ENCODE measurements at places on chromosomes 2 and 18.
A peak's percentile ranks its signal among the peaks of the same experiment; 100 is the strongest.

- DNase-seq: no peak
These were observed 1153.3 kb upstream of the TMEFF2 start for GRCh38 chr2:193348055-193348454.

DNA sequence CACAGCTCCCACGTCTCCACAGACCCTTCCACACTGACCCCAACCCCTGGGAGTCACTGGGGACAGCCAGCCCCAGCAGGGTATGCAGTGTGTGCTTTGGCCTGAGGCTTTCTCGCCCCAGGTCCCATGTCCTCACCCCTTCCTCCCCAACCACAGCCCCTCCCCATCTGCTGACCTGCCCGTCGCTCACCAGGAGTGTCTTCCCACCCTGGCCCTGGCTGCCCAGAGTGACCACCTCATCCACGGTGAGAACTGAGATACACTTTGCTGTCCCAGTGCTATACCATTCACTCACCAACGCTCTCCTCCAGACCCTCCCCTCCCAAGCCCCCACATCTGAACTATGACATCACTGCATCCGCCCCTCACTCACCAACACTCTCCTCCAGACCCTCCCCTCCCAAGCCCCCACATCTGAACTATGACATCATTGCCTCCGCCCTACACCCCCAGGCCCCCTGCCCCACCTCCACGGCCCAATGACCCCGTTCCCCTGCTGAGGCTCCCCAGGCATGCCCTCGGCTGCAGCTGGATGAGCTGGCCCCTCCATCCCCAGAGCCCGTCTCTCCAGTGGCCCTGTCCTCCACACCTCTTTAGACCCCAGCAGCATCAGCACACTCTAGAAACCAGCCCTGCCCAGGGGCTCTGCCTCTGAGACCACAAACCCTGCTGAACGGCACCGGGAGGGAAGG, 55.2 kb downstream of the ANKMY1 start:
- DNase-seq: no peak

DNA sequence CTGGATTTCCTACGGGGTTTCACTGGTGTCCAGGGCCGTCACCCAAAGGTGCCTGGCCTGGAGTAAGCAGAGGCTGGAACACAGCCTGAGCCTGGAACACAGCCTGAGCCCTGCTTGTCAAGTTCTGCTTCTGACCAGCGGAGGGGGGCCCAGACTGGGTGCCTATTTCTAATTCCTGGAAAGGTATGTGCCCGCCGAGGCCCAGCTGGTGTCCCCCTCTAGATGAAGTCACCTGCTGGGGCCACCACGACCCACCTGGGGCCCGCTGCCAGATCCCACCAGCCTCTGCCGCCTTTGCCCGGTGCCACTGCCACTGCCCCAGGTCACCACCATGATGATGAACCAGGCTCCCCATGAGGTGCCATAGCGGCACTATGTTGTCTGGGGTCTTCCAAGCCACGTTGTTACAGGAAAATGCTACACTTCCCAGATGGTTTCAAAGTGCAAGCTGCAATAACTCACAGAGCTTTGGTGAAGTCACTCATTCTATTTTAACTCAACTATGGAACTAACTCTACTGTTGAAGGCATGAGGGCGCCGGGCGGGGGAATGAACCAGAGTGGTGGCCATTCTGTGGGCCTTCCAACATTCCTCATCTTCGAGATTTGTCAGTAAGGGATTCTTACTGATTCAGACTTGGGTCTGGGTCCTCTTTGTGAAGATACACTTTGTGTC, 40.9 kb upstream of the LAPTM4A start:
- no peak for DNase-seq

GRCh38 chr18:58953627-58954026, 89.0 kb downstream of the ZNF532 start:
- DNase-seq: no peak

DNA sequence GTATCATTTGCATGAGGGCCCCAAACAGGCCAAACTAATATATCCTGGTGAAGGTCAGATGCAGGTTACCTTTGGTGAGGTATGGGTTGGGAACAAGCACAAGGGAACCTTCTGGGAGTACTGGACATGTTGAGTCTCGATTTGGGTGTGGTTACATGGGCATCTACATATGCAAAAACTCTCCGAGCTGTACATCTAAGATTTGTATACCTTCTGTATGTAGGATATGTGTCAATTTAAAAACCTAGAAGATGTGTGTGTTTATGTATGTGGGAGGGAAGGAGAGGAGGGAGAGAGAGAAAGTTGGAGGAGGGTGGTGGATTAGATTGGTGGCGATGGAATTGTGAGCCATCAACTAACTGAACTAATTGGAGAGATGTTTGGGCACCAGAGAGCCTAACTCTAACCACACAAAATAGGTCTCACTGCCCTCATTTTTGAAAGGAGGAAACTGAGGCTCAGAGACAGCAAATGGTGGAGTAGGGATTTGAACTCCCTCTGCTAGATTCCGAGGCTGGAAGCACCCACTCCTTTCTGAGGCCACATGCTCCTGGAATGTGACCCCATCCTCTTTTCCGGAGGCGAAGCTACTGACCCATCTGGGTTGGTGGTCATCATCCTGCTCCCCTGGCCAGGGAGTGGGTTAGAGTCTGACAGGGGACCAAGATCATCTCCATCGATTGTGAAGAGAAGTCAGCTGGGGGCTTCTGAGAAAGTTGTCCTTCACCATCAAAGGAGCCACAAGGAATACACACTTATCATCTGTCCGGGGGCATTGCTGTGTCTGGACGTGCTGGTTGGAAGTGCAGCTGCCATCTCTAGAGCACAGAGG, 107.3 kb upstream of the MYCN start:
- no peak for DNase-seq

DNA sequence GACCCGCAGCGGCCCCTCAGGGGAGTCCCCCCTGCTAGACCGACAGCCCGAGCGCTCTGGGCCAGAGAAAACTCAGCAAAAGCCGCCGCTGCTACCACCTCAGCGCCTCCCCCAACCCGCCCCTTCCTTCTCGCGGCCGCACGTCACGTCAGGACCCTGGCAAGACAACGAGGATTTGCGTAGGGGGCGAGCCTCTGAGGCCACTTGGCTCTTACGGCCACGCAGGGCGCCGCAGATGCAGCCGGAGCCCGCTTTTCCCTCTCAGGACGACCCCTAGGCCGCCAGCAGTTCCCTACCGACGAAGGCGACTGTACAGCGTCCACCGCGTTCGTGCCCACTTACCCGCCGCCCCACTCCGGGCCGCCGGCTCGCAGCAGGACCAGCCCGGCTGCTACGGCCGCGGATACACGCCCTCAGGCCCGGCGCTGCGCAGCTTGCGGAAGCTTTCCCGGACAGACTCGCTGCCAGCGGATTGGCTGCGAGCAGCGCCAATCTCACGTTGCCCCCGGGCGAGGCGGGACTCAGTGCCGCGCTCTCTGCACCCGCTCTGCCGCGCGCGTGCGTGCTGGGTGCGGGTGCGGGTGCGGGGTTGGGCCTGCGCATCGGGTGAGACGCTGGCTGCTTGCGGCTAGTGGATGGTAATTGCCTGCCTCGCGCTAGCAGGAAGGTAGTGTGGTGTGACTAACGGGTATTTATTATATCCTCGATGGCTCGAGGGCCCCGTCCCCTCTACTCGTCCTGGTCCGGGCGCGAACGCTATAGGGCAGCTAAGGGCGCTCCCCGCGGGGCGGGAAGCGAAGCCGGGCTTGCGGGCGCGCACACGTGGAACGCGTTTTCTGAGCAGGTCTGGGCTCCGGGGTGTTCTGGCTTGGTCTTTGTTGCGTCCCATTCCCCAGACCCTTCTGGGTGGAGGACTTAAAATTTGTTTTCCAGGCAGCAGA, at the start of the genes ORMDL1 and PMS1:
Gene ORMDL1 (minus strand): TSS at position 413 of the 941 bp plus-strand sequence. CDS start 1,744 bp downstream, outside the sequence.
Gene PMS1 (plus strand): TSS at position 524 of the 941 bp plus-strand sequence. CDS start 7,360 bp downstream, outside the sequence.
- peak; percentile 92 for DNase-seq

DNA sequence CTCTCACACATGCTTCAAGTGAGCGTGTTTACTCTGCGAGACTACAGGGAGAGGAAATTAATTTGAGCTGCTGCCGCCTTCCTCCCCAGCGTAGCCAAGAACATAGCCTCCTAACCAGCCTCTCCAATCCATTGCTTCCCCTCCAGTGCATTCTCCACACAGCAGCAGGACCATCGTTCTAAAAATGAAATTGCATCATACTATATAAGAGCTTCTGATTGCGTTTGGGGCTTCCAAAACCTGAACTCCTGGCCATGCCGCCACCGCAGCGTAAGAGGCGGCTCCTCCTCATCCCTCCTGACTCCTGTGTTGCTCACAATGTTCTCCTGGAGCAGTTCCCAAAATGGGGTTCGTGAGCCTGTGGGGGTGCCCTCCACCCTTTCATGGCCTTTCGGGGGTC, 142.1 kb downstream of the MYT1L start:
- DNase-seq: no peak

DNA sequence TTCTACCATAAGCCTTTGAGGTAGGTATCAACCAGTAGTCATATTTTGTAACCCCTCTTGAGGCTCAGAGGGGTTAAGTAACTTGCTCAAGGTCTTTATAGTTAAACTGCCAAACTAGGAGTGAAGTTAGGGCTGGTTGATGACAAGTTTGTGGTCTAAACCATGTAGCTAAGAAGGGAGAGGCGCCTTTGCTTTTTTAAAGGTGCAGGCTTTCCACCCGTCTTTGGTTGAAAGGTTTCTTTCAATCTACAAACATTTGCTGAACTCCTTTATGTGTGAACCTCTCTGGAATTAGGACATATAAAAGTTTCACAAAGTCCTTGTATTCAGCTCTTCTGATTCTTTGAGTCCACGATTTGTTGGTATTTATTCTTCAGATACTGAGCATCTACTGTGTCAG, 2.4 kb upstream of the MTA3 start:
- DNase-seq: no peak

GRCh38 chr2:134412639-134412999, 158.7 kb downstream of the MGAT5 start:
- DNase-seq: no peak

- no peak for DNase-seq
These were observed 16.8 kb upstream of the ALLC start for GRCh38 chr2:3641181-3641580.

DNA sequence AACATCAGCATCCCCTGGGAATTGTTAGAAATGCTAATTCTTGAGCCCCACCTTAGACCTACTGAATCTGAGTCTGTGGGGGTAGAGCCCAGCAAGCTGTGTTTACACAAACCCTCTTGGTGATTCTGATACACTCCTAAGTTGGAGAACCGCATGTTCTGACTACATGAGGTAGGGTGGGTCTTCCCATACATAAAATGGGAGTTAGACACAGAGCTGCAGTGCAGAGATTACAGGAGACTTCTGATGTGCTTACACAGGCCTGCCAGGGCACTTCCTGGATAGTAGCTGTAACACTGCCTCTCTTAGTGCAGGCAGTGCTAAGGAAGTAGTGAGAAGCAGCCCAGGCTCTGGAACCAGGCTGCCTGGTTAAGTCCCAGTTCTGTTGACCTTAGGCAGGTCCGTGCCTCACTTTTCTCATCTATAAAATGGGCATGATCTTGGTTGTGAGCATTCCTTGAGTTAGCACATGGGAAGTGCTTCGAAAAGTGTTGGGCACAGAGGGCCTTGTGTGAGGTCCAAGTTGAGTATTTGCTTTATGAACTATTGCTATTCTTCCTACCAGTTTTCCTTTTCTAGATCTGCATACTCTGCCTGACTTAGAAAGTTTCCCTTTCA, 67.3 kb downstream of the GLI2 start:
- DNase-seq: no peak

GRCh38 chr18:59873641-59874040, 26.2 kb upstream of the PMAIP1 start:
- no peak for DNase-seq

DNA sequence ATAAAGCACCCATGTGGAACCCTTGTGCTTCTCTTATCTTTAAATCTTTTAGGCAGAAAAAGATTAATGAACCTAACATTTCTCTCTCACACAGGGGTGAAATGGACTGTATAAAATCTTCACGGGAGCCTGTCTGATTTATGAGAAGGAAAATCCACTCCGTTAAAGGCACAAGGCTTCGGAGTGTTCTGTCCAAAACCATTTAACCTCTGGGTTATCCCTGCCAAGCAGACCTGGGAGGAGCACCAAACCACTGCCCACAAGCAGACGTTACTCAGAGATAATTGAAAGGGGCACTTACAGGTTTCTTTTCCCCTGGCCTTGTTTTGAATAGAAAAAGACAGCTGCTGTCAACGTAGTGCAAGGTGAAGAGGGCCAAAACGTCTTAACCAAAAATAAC, 184.4 kb upstream of the DOK6 start:
- no peak for DNase-seq

GRCh38 chr2:199850218-199850717, 724 bp downstream of the FTCDNL1 start:
- no peak for DNase-seq

DNA sequence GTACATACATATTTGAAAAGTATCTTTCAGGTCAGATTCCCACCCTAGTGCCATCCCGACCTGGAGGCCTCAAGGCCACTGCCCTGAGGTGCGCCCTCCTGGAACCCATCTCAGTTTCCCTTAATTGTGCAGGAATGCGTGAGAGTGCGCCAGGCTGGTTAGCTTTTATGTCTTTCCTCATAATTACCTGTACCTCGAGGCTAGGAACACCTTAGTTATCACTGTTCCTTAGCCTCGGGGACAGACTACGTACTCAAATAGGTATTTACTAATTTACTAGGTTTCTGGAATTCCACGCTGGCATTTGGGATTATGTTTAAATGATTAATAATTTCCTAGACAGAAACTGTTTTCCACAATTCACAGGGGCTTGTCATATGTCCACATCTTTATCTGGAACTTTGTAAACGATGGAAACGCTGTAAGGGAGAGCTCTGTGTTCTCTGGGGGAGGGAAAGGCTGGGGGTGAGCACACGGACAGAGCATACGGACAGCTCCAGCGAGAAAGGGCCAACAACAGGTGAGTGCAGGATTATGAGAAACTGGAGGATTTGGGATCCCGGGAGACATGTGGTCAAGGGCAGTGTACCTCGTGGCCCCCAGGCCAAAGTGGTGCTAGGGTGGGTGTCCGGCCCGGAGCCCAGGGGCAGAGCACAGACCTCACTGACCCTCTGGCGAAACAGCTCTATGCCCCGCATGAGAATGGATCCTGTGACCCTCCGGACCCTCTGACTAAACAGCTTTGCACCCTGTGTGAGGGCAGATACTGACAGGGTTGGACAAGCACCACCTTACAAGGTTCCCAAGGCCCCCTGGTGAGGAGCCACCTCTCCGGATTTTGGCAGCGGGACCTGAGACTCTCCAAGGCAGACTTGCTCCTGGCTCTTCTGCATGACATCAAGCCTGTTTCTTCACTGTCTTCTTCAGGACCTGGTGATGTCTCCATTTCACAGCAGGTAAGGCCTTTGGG, 102.0 kb upstream of the PXDN start:
- DNase-seq: no peak

DNA sequence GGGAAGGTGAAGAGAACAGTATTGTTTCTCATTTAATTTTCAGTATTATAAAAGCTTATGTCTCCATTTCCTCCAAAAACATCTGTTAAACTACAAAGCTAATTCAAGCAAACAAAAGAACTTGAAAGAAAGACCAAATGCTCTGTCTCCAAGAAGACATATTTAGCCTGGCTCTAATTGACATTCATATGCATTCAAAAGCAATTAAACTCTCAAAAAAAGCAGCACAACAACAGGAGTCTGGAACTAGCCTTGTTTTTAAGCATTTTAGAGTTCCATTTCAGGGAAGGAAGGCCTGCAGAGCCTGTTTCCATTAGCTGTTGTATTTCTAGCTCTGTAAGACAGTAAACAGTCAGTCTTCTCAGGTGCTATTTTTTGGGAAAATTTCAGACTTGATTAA, 447.9 kb downstream of the TDRD15 start:
- DNase-seq: no peak

- no peak for DNase-seq
These were observed 750.2 kb downstream of the SLC4A3 start for GRCh38 chr2:220377482-220378155.

GRCh38 chr2:79827881-79828280, 315.0 kb downstream of the CTNNA2 start:
- DNase-seq: no peak
